ENCODE measurements at places on chromosomes 7 and 10.

- no peak for DNase-seq
These were observed 1116.7 kb downstream of the REEP3 start for GRCh38 chr10:64637939-64638338.

DNA sequence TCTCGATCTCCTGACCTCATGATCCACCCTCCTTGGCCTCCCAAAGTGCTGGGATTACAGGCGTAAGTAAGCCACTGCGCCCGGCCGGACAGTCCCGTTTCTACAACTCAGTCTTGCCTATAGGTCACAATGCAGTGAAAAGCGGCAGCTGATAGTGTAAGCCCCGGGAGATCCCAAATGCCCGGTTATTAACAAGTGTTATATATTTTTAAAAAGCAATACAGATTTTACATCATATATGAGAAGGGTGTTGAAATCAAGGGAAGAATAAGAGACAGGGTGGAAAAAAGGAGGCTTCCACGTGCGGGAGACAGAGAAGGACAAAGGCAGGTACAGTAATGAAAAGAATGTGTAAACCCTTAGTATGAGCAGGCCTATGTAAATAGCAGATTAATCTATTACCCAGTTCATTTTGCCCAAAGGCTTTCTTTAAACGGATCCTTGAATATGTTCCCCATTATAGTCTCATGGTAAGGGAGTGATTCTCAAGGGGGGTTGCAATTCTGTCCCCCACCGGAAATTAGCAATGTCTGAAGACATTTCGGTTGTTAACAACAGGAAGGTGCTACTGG lies 170.8 kb downstream of the PDE1C start:
- no peak for DNase-seq

- peak; percentile 46 for DNase-seq
These were observed 31.0 kb upstream of the ARHGAP12 start for GRCh38 chr10:31959461-31960173.

DNA sequence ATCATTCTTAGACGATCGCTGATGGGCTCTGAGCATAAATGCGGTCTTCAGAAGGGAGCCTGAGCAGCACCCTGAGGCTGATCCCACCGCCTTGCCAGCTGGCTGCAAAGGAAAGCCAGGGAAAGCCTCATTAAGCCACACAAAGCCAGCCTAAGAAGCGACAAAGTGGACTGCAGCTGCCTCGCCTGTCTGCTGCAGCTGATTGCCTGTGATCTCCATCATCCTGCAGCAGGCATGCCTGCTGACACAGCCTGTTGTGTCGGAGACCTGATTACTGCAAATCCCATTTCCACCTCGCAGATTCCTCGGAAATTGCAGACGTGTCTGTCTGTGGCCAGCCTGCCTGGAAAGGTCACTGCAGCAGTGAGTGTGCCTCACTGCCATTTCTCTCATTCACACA lies 1087.0 kb upstream of the AUTS2 start:
- no peak for DNase-seq

- no peak for DNase-seq
These were observed 433.5 kb upstream of the CELF2 start for GRCh38 chr10:10584161-10584560.
